ENCODE measurements at places on chromosomes 4 and X. TPM values are rescaled to one million over a fixed set of nuclear protein-coding genes. Genes with fewer than 3 reads are reported as not detected.

- H3K4me3 ChIP-seq, result no peak overlapping the region
- no peaks in the 10 kb centered on the region for H3K27me3 ChIP-seq
- no peak for DNase-seq
- no peaks in the 10 kb centered on the region for H3K4me1 ChIP-seq
- no peaks in the 10 kb centered on the region for H3K36me3 ChIP-seq
These were observed 1000.7 kb downstream of the STIM2 start for GRCh38 chr4:27861381-27861787.

- H3K36me3 ChIP-seq, result no peaks in the 10 kb centered on the region
- H3K4me1 ChIP-seq, result peaks cover 25% of the 10 kb centered on the region
- DNase-seq, result no peak
These were observed 55.0 kb downstream of the ANXA3 start for GRCh38 chr4:78606530-78607095.

- peaks cover 79% of the 10 kb centered on the region for H3K36me3 ChIP-seq
- no peaks in the 10 kb centered on the region for H3K27me3 ChIP-seq
- peaks cover 83% of the 10 kb centered on the region for H3K4me1 ChIP-seq
- H3K4me3 ChIP-seq, result peak overlapping the region; percentile 97
These were observed 13.4 kb downstream of the LEF1 start for GRCh38 chr4:108155373-108155772.

- no peak overlapping the region for H3K4me3 ChIP-seq
- H3K36me3 ChIP-seq, result no peaks in the 10 kb centered on the region
- H3K27ac ChIP-seq, result no peak overlapping the region
- DNase-seq, result no peak
- H3K4me1 ChIP-seq, result no peaks in the 10 kb centered on the region
These were observed 26.4 kb upstream of the MMRN1 start for GRCh38 chr4:89868276-89868675.

- H3K27me3 ChIP-seq, result no peaks in the 10 kb centered on the region
- no peak for DNase-seq
- no peak overlapping the region for H3K4me3 ChIP-seq
These were observed 279.5 kb upstream of the DKK2 start for GRCh38 chr4:107315584-107315983.

- no peaks in the 10 kb centered on the region for H3K36me3 ChIP-seq
- peaks cover 36% of the 10 kb centered on the region for H3K4me1 ChIP-seq
- no peak overlapping the region for H3K27ac ChIP-seq
These were observed 109.4 kb upstream of the MAP3K15 start for GRCh38 chrX:19624739-19625138.

Gene ADH7
- total RNA-seq, result not detected

Gene PTTG2
- 1.7 TPM for total RNA-seq

GRCh38 chr4:150079081-150079581 lies 886 bp downstream of the DCLK2 start:
- H3K36me3 ChIP-seq, result no peaks in the 10 kb centered on the region
- H3K4me1 ChIP-seq, result peaks cover 4% of the 10 kb centered on the region
- peaks cover 26% of the 10 kb centered on the region for H3K27me3 ChIP-seq
- H3K4me3 ChIP-seq, result peak overlapping the region; percentile 73
- H3K27ac ChIP-seq, result no peak overlapping the region

DNA sequence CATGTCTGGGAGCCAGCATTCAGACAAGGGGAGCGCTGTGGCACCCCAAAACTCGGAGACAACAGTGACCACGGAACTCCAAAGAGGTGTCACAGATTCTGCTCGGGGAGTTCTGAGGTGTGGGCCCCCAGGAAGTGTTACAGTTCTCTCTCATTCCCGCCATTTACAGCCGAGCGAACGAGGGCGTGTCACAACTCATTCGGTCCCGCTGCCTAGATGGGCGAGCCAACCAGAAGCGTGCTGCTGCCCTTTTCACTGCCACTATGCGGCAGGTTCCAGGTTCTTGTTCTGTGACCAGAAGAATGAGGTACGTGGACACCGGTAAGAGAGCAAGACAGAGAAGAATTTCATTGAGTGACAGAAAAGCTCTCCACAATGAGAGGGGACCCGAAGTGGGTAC lies 1370.6 kb upstream of the AGA start:
- no peaks in the 10 kb centered on the region for H3K36me3 ChIP-seq
- no peak overlapping the region for H3K27ac ChIP-seq
- H3K4me1 ChIP-seq, result no peaks in the 10 kb centered on the region
- DNase-seq, result no peak
- H3K4me3 ChIP-seq, result no peak overlapping the region
- no peaks in the 10 kb centered on the region for H3K27me3 ChIP-seq
